ENCODE measurements at places on chromosomes 16 and 17.

GRCh38 chr17:4527134-4527533 is 28.1 kb downstream of the MYBBP1A start:
- DNase-seq = no peak

- no peak for DNase-seq
Measured at GRCh38 chr17:80821546-80821945, 170.1 kb upstream of the CHMP6 start.

- DNase-seq = peak; percentile 94
Measured at GRCh38 chr17:17032131-17032692, 10.0 kb upstream of the MPRIP start.

DNA sequence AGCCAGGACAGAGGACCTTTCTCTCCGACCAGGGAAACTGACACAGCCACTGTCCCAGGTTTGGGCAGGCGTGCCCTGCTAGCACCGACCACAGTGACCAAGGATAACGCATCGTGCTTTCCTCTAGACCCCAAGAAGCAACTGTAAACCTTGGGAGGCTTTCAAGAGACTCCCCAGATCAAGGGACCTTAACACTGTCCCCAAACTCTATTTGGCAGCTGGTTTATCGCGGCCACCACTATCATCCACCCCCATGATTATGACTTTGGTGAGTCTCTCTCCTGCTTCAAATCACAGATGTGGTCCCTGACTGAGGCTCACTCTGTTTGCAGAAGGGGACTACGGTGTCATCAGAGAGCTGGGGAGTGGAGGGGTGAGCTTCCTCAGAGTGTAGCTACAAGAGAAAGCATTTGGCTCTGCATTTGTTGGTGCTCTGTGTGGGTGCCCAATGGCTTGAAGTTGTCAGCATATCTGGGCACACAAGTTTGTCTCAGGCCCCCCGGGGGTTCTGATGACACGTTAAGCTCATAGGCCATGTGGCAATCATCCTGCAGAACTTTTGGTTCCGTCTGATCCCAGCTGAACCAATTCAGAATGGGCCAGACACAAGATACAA is 408.0 kb downstream of the SLC39A11 start:
- DNase-seq = no peak
